ENCODE measurements at places on chromosomes 16 and 17.

- DNase-seq: no peak
These were observed 5.4 kb upstream of the PIK3R6 start for GRCh38 chr17:8872705-8873435.

GRCh38 chr17:79043931-79044320 lies 20.0 kb downstream of the C1QTNF1 start:
- no peak for DNase-seq

DNA sequence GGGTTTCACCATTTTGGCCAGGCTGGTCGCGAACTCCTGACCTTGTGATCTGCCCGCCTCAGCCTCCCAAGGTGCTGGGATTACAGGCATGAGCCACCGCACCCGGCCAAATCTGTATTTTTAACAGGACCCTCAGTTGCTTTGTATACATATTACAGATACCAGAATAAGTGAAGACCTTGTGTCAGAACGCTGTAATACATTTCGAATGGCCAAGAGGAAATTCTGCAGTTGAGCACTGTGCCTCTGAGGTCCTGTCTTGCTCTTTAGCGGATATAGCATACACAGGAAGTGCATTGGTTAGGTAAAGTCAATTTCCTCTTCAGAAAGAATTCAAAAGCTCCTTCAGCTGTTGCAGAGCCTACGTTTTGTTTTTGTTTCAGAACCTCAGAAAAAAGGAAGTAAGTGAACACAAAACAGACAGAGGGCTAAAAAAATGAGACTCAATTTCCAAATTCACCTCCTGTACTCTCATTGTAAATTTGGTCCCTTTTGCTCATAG lies 15.7 kb downstream of the CRLF3 start:
- no peak for DNase-seq

GRCh38 chr17:17792551-17793377 lies 44.0 kb downstream of the SREBF1 start:
- peak; percentile 48 for DNase-seq

GRCh38 chr17:58533616-58534188 lies 19.3 kb upstream of the MTMR4 start:
- DNase-seq: no peak

- no peak for DNase-seq
These were observed 55.8 kb upstream of the B4GALNT2 start for GRCh38 chr17:49076573-49077384.

DNA sequence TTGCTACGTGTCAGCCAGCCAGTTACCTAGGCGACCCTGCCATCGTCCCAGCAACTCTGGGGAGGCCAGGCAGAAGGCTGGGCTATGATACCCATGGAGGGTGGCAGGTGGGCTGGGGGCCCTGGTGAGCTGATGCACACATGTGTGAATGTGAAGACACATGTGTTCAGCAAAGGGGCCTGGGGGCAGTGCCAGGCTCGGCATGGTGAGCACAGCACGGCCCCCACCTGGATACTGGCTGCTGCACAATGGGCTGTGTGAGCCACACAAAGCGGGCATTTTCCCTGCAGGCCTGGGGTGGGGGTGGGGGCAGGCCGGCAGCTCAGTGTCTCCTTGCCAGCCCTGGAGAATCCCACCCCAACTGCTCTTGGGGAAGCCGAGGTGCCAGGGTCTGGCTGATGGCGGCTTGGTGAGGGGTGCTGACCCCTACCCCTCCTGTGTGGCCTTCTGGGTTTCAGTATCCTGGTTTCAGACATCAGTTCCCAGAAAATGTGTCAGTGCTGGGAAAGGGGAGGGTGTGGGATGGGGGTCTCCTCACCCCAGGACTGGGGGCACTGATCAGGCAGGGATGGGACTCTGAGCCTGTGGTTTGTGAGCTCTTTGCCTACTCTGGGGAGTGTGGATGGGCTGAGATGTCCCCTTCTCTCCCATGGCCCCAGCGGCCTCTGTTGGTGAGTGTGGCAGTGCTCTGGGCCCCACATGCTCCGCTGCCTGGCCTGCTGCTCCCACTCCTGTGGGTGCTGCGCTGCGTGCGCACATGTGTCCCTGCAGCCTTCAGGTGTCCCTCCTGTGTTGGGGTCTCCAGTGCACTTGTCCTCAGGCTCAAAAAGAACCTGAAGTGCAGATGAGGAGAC lies 5.1 kb downstream of the LLGL1 start:
- no peak for DNase-seq

DNA sequence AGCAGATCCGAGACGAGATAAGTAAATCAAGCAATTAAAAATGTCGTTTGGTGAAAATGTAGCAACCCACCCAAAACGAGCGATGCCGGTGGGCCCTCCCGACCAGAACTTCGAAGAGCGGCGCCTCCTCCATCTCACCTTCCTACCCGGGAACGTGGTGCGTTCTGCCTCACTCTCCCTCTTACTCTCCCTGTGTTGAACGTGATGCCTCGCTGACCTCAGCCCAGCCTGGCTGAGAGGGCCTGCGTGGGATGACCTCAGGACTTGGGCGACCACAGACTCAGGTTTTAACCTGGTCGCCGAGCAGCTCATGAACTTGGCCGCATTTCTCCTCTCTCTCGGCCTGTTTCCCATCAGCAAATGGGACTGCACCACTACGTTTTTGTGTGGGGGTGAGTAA lies 69.7 kb upstream of the RPL38 start:
- DNase-seq: no peak

DNA sequence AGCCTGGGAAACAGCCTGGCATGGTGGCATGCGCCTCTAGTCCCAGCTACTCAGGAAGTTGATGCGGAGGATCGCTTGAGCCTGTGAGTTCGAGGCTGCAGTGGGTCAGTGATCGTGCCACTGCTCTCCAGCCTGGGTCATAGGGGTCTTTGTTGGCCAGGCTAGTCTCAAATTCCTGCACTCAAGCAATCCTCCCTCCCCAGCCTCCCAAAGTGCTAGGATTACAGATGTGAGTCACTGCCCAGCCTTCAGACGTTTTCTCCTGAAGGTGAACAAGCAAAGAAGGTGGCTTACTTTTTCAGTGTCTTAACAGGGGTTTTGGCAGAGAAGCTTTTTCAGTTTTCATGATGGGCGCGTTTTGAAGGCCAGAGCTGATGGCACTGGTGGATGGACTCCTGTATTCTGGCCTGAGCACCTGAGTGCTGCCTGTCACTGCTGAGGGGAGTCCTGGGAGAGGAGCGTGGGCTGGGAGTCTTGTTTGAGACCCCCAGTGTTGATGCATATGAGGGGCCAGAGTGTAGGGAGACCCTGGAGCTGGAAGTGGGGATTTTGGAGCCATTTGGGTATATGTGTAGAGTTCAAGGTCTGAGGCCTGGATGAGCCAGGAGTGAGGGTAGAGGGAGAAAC lies 41.4 kb downstream of the FOXK2 start:
- DNase-seq: no peak

DNA sequence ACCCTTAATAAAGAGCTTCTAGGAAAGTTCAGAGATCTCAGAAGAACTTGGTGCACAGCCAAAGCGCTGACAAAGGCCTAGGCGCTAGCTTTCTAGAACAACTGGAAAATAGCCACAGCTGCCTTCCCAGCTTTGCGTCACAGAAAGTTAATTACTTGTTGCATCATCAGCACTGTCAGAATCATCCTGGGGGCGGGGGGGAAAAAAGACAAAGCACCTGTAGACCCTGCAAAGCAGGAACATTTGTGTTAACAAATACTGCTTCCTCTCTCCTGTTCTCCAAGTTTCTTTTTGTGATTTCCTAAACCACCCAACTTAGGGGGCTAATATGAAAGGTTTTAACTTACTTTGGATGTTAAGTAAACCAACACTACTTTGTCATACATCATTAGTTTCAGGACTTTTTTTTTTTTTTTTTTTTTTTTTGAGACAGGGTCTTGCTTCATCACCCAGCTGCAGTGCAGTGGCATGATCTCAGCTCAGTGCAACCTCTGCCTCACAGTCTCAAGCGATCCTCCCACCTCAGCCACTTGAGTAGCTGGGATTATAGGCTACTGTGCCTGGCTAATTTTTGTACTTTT lies 4.8 kb upstream of the AARSD1 start:
- DNase-seq: no peak

GRCh38 chr16:13997933-13998332 lies 73.2 kb upstream of the MRTFB start:
- DNase-seq: no peak

- DNase-seq: no peak
These were observed 556.9 kb upstream of the CDH5 start for GRCh38 chr16:65809627-65810026.

DNA sequence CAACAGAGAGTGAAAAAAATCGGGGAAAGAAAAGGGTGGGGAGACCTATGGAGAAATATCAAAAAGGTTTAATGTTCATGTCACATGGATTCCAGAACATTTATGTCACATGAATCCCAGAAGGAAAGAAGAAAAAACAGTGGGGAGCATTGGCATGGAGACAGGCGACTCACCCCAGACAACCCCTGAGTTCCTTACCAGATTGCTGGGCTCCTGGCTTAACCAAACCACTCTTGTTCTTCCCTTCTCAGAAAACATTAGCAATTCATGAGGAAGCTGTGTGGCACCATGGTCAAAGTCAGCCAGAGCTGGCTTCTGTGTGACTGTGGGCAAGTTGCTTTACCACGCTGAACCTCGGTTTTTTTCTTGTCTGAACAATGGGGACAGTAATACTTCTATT lies 49.6 kb upstream of the CLEC19A start:
- no peak for DNase-seq

DNA sequence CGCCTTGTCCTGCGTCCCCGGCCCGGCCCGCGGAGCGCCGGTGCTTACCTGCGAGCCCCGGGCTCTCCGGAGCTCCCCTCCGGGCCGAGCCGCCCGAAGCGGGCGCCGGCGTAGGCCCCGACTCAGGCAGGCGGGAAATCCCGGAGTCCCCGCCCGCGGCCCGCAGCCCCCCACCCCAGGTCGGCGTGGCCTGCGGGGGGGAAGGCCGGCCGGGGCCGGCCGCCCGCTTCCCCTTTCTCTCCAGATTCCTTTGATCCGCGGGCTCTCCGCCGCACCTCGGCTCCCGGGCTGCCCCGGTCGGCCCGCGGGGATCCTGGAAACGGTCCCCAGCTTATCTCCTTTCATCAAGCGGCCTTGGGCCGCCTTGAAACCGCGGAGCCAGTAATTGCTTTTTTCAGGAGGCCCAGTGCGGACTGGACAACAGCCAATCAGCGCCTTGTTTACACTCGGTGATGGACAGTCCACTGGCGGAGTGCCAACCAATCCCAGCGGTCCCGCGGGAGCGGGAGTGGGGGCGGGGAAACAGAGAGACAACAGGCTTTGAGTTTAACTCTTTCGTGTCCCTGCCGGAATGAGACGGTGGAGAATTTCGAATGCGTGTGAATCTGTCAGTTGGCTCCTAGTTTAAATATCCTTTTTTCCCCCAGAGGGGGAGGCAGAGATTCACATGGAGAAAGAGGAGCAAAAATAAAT lies 1.4 kb upstream of the BAHCC1 start:
- DNase-seq: peak; percentile 84

DNA sequence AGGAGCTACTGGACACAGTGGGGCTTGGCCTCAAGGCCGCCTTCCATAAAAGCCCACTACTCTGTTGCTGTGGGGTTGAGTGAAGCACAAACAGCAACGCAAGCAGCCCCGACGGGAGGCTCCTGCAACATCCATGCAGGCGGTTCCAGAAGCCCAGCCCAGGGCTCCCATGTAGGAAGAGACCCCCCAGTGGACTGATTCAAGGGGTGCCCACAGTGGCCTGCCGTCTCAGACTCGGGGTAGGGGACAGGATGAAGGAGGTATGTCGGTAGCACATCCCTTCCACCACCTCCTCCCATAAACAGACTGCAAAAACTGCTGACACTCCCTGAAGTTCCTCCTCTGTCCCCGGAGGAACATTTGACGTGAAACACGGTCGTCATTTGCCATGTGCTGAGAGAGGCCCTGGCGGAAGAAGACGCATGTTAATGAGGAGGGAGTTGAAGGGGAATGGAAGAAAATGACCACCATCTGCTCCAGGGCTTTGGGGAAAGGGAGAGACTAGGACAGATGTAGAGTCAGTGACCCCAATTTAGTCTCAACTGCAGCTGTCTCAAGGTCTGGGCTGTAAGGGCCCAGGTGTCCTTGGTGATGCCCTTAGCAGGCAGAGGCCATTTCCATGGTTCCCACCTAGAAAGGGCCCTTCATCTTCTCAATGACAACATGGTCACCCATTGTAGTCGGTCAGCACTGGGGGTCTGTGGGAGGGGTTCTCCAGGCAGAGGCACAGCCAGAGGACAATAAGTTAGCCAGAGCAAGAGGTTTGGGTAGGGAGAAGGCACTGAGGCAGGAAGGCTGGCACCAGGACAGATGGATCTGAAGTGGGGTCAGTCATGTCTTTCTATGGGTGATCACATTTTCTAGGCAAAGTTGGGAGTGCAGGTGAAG lies 200.6 kb downstream of the CPPED1 start:
- no peak for DNase-seq

GRCh38 chr16:75080205-75081029 lies 36.2 kb downstream of the LDHD start:
- DNase-seq: no peak

GRCh38 chr17:64357191-64357981 lies 33.3 kb downstream of the PECAM1 start:
- no peak for DNase-seq

DNA sequence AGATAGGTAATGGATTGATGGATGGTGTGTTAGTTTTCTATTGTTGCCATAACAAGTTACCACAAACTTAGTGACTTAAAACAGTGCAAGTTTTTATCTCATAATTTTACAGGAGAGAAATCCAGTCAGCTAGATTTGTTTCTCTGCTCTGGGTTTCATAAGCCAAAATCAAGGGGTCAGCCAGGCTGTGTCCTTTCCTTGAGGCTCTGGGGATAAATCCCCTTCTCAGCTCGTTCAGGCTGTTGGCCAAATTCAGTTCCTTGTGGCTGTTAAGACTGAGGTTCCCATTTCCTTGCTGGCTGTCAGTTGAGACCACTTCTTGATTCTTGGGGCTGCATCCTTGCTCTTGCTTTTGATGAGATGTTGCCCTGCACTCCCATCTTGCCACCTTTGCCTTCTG lies 204.9 kb upstream of the CDH13 start:
- no peak for DNase-seq

- no peak for DNase-seq
These were observed 9.6 kb downstream of the CRISPLD2 start for GRCh38 chr16:84829168-84829965.

DNA sequence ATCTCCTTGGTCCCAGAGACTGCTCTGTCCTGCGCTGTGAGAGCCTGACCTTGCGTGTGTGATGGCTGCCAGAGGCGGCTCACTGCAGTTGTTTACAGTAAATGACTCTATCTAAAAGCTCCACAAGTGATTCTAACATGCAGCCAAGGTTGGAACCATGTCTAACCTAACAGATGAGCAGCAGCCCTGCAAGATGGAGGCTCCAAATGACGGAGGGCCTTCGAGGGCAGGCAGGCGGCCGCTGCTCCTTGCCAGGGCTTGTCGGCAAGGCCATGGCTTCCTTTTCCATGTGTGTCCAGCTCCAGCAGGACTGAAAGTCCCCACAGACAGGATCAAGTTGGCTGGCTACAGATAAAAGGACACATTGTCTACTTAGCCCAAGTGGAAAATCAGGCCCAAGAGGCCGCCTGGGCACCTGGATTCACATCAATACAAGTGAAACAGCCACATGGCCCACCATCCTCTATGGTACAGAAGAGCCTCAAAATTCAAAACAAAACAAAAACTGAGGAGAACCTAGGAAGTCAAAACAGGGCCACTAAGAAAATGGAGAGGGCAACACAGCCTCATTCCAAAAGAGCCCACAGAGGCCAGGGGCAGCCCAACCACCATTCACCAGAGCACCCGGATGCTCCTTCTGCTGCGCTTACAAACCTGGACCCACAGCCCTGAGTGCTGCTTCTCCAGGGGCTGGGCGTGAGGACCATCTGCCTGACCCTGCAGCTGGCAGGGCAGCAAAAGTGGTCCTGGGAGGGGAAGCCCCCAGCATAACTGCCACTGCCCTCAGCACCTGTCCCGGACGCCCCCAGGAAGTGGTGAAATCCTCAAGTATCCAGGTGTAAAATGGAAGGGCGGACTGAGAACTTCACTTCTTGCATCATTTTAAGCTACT lies 65.0 kb downstream of the AMFR start:
- DNase-seq: no peak

Data from stimulated activated CD8-positive, alpha-beta memory T cell treated with anti-CD3 and anti-CD28 coated beads, Interleukin-15, amount 100 ng/mL, for 48 hours (primary cell).